ENCODE measurements at places on chromosomes 6 and 20.

- DNase-seq, result no peak
Measured at GRCh38 chr6:125499535-125499934, 197.8 kb upstream of the HDDC2 start.

- no peak for DNase-seq
Measured at GRCh38 chr20:60559462-60559861, 601.2 kb downstream of the CDH26 start.

GRCh38 chr6:152948150-152948768, 34.6 kb downstream of the FBXO5 start:
- DNase-seq, result peak; percentile 45

DNA sequence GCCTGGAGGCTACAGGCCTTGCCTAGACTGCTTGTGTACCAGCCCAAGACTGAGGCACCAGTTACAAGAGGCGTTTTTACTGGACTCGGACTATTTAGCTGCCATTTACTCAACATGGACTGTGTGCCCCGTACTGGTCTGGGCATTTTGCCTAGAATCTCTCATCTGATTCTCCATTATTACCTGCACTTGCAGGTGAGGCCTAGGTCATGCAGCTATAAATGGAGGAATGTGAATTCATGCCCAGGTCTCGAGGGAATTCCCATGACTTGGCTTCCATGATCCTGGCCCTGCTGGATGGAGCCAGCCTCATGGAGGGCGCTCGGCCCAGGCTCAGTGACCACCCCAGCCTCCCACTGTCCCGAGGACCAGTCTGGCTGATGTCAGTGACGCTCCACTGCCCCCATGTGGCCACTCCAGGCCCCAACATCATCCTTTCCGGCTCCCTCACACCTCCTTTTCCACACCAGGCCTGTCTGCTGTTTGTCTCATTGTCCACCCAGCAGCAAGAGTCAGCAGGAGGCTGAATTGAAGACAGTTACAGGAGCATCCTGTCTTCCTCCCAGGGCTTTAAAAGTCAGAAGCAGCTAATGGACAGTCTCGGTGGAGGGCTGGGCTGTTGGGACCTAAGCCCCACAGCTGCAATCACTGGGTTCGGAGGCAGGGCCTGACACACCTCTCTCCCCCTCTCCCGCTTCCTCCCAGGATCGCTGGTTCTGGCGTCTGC, 8.7 kb downstream of the MMP24OS start:
- DNase-seq, result peak; percentile 33

GRCh38 chr6:56017198-56017597, 141.8 kb upstream of the BMP5 start:
- no peak for DNase-seq

DNA sequence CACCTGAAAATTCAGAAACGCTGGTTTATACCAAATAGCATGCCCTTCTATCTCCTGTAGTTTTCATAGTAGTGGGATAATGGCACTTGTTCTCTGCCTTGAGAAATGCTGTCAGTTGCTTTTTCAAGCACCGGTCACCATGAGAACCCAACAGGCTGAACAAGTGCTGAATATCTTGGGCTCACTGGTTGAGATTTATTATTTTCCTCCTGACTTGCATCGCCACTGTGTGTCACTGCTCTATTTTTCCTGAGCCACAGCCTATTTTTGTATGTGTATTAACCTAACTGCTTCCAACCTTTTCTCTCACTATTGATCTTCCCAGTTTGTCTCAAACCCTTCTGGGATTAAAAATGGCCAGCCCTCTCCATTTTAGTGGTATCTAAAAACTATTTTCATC, 71.9 kb downstream of the OPN5 start:
- no peak for DNase-seq

- DNase-seq, result no peak
Measured at GRCh38 chr6:100153636-100154275, 159.7 kb upstream of the MCHR2 start.

DNA sequence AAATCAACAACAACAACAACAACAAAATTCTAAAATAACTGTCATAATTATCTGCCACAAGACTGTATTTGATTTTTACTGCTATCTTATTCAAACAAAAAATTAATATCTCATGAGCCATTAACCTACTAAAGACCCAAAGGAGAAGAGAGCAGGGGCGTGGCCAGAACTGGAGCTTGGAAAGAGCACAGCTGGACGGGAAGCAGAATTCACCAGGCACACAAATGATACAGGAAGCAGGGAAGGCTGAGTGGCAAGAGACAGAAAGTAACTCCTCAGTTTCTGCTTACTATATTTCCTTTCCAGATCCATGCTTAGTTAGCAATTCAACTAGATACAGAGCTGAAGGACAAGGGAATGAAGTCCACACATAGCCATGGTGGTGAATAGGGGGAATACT, 54.4 kb downstream of the FKBP5 start:
- DNase-seq, result no peak

DNA sequence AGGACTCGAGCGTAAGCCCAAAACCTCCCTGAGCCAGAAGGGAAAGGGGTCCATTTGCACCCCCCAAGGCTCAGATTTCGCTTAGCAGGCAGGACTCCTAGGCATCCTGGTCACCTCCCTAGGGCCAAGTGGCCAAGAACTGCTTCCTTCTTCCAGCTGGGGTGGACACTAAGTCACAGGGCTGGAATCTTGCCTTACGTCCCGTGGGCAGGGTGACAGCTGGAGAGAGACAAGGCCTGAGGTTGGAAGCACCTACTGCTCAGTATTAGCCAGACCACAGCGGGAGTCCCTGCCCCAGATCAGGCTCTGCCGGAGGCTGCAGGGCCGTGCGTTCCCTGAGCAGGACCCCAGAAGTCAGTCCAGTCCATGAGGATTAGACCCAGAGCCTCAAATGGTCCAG, 19.7 kb downstream of the LAMA5 start:
- DNase-seq, result no peak

- DNase-seq, result no peak
Measured at GRCh38 chr6:44731485-44732095, 344.1 kb downstream of the CDC5L start.

DNA sequence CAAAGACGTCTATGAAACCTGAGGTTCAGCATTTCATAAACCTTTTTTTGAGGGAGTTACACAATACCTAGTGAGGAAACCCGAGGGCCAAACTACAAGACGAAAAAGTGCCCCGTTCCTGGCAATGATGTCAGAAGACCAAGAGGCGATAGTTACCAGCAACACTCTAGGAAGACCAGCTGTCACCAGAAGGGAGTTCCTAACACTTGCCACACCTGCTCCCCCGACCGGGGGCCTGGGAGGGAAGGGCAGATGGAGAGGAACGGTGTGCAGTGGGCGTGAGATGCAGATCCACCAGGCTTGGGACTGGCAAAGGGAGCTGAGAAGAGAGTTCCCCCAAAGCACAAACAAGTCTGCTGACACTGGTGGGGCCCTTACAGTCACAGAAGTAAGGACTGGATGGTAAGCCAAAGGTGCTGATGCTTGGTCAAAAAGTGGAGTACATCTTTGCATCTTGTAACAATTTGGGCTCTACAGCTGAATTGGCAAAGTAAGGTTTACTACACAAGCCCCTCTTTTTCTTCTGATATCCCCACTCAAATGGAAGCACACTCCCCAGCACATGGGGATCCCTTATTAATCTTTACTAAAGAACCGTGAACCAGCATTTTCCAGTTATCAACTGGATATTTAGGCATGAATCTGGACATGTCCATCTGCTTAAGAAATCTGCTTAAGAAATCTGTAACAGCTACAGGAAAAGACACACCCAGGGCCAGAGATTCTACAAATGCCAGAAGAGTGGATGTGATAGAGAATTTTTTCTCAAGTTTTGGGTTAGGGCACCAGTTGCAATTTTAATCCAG, 38.5 kb downstream of the PANK2 start:
- DNase-seq, result no peak

- DNase-seq, result no peak
Measured at GRCh38 chr20:58469616-58470015, 45.6 kb downstream of the APCDD1L start.

DNA sequence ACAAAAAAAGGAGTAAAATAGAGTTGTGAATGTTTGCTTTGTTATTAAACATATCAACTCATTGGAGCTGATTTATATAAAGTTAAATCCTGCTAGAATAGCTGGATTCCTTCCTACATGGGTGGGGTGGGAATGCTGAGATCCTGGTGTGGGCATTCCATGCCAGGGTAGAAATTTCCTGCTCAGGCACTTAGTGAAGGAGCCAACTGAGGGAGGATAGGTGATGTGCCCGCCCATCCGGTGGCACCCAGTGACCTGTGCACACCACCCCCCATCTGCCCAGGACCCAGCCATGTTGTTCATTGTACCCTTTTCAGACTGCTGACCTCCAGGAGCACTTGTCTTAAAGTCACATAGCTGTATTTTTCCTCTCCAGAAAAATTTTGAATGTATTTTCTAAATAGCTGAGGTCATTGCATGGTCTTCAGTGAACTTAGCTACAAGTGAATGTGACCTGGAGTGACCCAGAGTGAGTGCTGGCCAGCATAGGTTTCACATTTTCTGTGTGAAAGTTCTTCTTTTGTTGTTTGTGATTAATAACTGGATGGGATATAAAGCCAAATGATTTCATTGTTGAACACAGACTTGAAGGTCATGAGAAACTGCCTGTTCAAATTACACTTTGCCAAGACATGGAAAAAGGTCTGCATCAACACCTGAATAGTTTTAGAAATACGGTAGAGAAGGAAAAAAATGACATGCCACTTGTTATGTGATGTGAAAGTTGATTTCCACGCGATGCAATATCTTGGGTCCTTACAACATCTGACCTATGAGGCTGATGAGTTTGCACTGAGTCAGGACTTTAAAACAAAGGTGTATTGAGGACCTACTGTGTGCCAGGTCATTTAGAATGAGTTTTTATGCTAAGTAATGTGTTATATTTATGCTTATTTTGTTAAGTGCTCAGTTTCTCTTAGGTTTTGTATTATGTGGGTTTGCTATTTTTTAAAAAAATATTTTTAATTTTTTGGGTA, 77.2 kb downstream of the UTRN start:
- no peak for DNase-seq

GRCh38 chr6:169685860-169686259, 16.0 kb downstream of the WDR27 start:
- no peak for DNase-seq

DNA sequence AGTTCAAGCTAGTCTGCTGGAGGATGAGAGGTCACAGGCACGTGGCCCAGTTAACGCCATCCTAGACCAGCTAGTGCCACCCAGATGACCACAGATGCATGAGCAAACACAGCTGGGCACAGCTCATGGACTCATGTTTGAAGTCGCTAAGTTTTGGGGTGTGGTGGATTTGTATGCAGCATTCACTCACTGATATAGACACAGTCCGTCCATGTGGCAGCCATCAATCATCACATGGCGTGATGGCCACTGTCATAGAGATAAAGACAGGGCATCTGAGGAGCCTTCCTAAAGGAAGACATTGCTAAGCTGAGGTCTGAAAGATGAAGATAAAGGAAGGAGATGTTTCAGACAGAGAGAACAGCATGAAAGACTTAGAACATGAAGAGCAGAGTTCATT, 154.4 kb upstream of the JAG1 start:
- no peak for DNase-seq

- DNase-seq, result no peak
Measured at GRCh38 chr6:83603551-83603950, 91.2 kb downstream of the PRSS35 start.

DNA sequence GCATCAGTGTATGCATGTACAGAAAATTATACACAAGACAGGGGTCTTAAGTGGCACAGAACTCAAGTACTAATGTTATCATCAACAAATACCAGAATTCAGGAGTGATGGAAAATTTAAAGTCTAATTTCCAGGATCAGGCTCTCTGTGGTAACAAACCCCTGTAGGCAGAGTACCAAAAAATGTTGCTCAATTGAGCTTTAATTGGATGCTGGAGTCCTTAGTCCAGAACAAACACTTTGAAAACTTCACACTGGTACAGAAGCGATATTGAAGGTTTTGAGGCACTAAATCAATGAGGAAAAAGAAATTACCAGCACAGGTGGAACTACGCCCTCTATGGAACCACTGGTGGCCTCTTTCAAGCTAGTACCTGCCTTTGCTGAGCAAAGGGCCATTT, 113.1 kb downstream of the FOXC1 start:
- no peak for DNase-seq

DNA sequence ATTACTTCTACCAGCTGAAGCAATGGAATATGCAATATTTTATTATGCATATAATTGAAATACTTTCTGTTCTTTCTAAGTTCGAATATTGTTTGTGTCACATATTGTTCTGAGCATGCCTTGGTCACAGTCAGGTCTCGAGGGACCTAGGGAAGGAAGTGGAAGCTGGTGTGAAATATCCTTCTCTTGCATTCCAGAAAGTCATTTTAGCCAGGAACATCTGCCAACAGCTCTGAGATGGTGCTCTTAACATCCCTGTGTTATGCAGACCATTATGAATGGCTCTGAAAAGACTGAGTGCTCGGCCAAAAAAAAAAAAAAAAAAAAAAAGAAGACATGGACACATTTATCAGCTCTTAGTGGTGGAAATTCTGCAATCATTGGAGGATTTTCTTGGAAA, 132.7 kb upstream of the JAG1 start:
- no peak for DNase-seq

DNA sequence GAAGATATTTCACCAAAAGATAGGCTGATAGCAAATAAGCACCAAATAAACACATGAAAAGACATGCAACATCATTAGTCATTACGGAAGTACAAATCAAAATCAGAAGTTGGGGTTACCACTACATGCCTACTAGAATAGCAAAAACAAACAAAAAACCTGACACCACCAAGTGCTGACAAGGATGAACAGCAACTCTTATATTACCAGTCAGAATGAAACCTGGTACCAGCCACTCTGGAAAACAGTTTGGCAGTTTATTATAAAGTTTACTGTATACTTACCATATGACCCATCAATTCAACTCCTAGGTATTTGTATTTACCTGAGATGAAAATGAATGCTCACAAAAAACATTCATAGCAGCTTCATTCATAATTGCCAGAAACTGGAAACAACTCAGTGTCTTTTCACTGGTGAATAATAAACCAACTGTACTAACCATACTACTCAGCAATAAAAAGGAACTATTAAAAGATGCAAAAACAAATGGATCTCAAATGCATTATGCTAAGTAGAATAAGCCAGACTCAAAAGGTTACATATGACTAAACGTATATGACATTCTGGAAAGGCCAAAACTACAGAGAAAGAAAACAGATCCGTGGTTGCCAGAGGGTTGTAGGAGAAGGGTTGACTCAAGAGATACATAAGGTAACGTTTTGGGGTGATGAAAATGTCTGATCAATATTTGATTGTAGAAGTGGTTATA, 33.0 kb downstream of the NUP153 start:
- peak; percentile 35 for DNase-seq

DNA sequence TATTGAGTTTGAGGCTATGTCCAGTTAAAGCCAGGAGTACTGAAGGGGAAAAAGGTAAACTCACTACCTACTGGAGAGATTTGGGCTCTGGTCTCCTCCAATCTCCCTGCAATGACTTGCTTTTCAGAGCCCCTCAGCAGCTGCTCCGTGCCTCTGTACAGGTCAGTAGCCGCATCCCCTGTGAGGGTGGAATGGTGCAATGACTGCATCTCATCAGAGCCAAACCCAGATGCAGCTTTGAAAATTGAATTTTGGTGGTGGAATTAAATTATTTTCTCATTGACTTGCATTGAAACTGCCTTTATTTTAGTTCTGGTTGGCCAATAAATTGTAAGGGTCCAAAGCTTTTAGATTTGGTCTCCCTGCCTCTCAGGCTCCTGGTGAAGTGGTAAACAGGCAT, 166.7 kb downstream of the DLL1 start:
- DNase-seq, result no peak
